ENCODE measurements at places on chromosomes 7 and 10.
A peak's percentile ranks its signal among the peaks of the same experiment; 100 is the strongest.

DNA sequence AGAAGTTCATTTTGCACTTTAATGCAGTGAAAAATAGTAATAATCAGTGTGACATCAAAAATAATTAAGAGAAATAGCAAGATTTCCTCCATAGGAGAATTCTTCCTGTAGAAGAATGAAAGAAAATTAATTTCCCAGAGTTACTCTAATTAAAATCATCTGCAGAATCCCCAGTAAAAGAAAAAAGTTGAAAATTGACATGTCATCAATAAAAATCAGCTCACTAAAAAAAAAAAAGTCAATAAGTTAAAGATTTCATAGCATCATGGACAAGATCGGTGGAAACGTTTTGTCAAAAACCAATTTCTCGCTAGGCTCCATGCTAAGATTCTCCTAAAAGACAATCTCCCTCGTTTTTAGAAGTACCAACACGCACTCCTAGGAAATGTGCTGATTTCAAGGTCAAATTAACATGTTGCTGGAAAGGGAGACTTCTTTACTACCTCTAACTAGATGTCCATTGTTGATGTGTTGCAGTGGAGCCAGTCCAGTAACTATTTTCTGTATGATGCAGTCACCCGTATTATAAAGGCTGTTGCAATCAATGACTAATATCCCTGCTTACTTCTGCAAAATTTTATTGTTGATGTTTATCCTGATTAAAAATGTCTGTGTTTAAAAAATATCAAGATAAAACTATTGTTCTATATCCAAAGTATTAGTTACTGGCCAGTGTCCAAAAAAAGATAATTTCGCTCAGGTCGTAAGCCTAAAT is 591.9 kb upstream of the MGMT start:
- no peak for DNase-seq

DNA sequence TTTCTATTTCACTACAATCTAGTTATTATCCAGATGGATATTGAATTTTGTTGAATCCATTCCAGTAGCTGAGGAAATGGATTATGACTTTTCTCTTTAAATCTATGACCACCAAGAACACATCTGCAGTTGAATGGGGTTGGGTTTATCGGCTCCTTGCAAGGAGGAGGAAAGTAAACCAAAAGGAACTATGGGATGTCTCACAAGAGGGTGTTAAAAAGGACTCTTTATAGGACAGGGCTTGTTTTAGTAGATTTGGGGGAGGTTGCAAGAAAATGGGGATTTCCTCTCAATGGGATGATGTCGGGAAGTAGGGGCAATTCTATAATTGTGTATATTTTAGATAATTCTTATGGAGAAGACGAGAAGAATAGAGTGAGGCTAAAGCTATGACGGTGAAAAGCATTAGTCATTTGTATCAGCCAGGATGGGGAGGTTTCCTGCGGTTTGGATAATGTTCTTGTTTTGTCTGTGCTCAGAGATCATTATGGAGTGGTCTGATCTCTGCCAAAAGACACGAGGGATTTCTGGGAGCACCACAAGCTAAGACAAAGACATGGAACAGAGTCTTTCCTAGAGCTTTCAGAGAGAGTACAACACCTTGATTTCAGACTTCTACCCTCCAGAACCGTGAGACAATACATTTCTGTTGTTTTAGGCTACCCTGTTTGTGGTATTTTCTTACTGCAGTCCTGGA is 5.3 kb upstream of the LRRC61 start:
- no peak for DNase-seq

DNA sequence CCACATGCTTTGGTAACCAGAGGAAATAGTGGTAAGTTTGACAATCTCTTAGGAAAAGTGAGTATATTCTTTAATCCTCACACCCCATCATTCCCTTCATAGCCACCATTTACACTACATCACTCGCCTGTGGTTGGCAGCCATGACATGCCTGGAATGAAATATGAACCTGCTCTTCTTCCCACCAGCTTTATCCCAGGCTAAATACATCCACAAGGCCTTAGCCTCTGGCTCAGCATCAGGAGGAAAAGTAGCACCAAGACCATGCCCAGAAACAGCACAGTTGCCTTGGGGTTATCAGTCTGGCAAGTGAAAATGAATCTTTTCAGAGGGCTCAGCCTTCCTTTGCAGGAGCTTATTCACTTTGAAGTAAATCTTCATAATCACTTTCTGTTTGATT is 40.3 kb downstream of the SGCE start:
- no peak for DNase-seq

- no peak for DNase-seq
Measured at GRCh38 chr7:153522261-153522660, 529.9 kb upstream of the DPP6 start.

DNA sequence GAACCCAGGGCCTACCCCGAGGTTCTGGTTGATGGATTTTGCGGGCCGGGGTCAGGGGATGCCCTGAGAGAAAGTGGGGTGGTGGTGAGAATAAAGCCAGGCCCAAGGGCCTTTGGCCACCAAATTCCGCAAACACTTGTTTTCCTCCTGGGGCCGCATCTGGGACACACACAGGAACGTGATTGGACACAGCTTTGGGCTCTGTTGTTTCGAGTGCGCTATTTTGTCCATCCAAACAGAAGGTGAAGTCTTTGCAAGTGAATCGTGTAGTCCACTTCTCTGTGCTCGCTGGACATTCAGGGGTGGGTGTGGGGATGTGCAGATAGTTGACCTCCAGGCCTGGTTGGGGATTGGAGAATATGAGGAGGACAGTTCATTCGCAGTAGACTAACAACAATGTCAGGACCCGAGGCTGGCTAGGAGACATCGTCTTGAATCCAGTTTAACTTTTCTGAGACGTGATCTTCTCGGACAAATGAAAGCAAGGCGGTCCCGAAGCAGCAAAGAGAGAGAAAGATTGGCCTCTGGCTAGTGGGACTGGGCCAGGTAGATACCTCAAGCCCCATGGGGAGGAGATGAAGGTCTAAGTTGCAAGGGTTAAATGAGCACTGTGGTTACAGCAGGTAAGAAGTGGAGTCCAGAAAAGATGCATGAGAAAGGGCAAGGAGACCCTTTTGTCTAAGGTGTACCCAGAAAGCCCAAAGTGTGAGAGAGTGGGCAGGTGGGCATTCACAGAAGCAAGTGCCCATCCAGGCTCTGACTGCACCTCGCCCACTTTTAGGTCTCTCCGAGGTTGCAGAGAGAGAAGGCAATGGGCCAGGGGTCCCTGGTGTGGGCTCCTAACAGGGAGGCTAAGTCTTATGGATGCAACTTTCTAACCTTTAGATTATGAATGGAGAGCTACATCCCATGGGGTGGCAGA is 764 bp upstream of the FAM131B start:
- DNase-seq = no peak

- DNase-seq = no peak
Measured at GRCh38 chr7:79610313-79610712, 156.8 kb upstream of the MAGI2 start.

- no peak for DNase-seq
Measured at GRCh38 chr7:84112771-84113170, 81.8 kb downstream of the SEMA3A start.

- peak; percentile 6 for DNase-seq
Measured at GRCh38 chr10:124231168-124232155, 138.1 kb upstream of the CHST15 start.

- DNase-seq = no peak
Measured at GRCh38 chr7:12423355-12423996, 19.8 kb upstream of the VWDE start.

- DNase-seq = no peak
Measured at GRCh38 chr10:112286837-112287818, 3.9 kb downstream of the TECTB start.

GRCh38 chr7:14233076-14233867 is 243.8 kb upstream of the ETV1 start:
- DNase-seq = no peak

DNA sequence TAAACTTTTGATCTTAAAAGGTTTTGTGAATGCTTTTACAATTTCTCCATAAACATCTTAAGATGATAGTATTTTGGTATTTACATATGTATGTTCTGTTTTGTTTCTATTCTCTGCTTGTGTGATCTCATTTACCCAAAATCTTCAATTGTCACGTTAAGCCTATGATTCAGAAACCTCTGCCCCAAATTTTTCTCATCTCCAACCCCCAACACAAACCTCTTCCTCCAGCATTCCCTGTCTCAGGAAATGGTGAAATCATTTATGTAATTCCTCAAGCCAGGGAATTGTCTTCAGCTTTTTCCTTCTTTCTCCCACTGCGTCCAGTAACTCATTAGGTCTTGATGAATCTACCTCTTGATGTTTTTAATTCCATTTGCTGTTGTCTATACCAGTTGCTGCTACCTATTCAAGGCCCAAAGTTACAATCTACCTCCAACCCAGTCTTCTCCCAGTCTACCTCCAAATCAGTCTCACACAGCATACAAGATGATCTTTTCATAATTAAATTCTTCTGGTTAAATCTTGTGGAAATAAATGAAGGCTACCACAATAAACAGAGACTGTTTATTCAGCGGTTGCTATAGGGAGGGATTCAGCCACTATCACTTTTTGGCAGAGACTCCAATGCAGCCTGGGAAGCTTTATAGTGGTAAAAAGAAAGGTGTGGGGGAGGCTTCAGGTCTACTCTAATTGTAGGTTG is 5.8 kb downstream of the CFAP69 start:
- DNase-seq = no peak

DNA sequence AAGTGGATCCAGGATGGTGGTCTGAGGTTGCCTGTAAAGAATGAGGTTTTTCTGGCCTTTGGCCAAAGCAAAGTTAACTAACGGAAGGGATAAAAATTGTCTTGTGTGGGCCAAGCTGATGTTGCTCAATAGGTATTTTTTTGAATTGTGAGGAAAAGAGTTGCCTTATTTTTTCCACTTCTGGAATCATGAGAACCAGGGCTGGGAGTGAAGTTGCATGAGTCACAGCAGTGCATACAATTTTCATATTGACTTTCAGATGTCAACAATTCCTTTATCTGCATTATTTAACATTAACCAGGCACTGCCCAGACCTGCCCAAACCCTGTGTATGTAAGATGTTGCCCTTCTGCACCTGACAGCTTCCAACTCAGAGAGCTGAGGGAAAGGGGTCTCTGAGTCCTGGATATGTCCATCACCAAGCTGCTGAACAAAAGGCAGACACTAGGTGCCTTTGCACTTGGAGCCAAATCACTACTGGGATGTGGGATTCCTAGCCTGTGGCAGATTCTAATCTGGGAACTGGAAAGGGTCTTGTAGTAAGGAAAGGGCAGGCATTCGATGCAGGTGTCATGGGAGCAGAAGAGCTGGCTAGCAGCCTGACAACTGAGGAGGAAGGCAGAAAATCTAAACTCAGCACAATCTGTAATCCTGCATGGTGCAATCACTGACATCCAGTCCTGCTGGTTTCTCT is 52.3 kb upstream of the SLC35B4 start:
- DNase-seq = no peak

- DNase-seq = no peak
Measured at GRCh38 chr7:112005205-112005775, 200.9 kb downstream of the DOCK4 start.

DNA sequence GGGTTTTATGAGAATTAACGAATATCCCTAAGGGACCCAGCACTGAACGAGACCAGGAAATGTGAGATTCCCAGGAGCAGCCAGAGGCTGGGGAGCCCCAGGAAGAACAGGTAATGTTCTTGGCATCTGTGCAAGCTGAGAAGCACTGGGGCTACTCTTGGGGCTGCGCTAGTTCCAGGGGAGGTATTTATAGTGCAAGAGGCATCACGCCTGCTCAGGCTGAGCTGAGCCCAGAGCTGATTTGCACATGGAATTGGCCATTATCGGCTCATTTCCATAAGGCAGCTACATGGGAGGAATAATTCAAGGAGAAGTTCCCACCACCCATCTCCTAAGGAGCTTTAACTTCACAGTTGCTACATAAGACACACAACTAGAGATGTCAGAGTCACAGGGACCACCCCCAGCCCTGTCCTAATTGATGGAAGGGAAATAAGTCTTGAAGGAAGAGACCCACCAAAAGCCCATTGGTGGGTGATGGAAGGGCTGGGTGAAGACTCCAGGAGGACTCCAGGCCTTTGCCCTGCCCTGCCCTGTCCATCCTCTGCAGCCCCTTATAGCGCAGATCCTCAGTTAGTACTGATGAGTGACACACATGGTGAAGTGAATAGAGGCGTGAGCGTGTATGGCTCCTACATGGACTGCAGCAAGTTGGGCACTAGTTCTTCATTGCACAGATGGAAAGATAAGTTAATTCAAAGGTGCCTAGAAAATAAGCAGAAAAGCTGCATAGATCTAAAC is 178.9 kb downstream of the GRID1 start:
- no peak for DNase-seq

- no peak for DNase-seq
Measured at GRCh38 chr7:21149809-21150208, 278.1 kb upstream of the SP4 start.

GRCh38 chr7:2665359-2665791 is 22.6 kb upstream of the AMZ1 start:
- DNase-seq = no peak

DNA sequence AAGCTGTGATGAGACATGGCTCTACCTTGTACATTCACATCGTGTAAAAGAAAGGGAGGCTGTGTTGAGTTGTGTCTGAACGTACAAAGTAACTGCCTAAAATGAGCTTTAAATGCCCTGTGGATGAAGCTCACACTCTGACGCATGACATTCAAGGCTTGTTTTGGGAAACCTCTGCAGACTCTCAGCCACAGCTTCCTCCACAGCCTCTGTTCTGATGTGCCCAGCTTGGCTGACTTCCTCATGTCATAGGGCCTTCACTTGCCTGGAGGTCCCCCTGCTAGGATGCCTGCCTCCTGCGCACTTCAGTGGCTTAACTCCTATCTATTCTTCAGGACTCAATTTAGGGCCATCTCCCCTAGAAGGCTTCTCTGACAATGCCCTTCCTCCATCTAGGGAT is 230.0 kb upstream of the HABP2 start:
- DNase-seq = no peak

DNA sequence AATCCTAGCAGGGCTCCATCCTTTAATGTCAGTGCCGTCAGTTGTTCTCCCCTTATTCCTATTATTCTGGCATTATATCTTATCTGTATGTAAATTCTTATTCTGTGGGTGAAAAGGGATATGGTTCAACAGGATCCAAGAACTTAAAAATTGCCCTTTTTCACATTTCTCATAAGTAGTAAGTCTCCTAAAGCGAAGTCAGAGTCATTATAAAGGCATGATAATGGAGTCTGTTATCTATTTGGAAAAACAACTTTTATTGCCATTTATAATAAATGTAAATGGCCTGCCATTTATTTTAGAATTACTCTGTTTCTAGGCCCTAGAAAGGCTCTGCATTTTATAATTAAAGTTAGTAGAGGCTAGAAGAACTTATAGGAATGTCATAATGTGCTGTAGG is 31.3 kb downstream of the SDK1 start:
- DNase-seq = no peak

GRCh38 chr7:136074843-136075242 is 97.7 kb upstream of the MTPN start:
- no peak for DNase-seq

GRCh38 chr10:10397906-10398305 is 619.8 kb upstream of the CELF2 start:
- DNase-seq = no peak

- DNase-seq = no peak
Measured at GRCh38 chr10:91883549-91884444, 25.5 kb downstream of the FGFBP3 start.

DNA sequence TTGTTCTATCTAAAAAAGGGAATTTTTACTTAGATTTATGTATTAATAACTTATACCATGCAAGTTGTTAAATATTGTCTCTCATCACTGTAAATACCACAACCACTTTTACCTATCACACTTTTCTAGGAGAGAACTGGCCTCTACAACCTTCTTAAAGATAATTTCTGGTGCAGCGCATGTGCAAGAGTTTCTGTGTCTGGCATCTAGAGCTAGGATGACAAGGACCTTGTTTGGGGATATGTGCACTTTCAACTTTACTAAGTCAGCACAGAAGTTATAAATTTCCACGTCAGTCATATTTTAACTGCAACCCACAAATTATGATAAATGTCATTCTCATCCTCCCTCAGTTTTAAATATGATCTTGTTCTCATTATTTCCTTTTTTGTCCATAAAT is 156.9 kb upstream of the ADCY1 start:
- no peak for DNase-seq
